WTC11 (cell line): ENCODE measurements at places on chromosomes 2 and 18.

- H3K27me3 ChIP-seq = no peaks in the 10 kb centered on the region
- H3K36me3 ChIP-seq = no peaks in the 10 kb centered on the region
- H3K27ac ChIP-seq = no peak overlapping the region
- no peak overlapping the region for H3K4me3 ChIP-seq
- H3K4me1 ChIP-seq = peaks cover 13% of the 10 kb centered on the region
Measured at GRCh38 chr2:29032189-29032588, 42.1 kb downstream of the PCARE start.

DNA sequence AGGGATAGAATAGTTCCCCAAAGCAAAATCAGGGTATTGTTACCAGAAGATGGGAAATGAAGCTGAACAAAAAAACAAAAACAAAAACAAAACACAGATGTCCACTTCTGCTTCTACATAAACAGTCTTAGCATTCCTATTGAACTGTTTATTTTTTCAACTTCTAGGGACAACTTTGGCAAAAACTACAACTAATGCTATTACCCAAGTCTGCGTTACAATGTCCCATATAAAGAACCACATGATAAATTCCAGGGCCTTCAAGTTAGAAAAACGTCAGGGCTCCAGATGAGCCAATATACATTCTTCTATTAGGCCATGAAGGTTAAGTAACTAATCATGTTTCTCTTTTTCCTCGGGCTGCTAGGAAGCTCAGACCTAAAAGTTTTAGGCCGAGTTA, 16.9 kb downstream of the PID1 start:
- H3K4me1 ChIP-seq = peaks cover 13% of the 10 kb centered on the region
- no peak overlapping the region for H3K27ac ChIP-seq
- no peaks in the 10 kb centered on the region for H3K36me3 ChIP-seq
- H3K4me3 ChIP-seq = no peak overlapping the region

DNA sequence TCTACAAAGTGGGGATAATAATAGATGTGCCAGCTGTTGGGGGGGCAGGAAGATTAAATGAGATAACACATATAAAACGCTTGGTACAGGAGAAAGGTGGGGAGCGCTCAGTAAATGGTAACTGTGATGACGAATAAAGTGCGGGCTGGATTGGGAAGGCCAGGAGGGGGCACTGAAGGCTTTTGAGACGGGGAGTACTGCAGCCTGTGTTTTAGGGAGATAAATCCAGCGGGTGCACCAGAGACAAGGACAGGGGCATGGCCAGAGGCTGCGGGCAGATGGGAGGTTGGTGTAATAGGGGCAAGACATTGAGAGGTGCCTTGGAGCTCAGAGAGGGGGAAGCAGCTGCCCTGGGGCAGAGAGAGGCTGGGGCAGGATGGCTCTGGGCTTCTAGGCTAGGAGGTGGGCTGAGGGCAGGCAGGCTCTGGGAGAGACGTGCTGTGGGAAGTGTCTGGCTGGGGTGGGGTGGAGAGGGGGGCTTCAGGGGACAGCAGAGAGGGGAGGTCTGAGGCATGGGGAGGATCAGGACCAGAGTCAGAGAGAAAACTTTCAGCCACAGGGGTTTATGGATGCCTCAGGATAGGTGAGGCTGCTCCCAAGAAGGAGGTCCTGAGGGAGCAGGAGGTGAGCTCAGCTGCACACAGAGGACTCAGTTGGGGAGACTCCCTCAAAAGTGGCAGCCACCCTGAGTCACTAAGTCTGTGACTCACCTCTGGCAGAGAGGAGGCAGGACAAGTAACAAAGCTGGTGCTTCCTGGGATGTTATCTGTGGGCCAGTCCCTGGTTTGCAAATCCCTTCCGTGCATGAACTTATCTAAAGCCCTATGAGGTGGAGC, 18.8 kb downstream of the TEX44 start:
- DNase-seq = peak; percentile 63
- H3K27ac ChIP-seq = peak overlapping the region; percentile 83; the same call in 1 of the 2 replicates
- H3K4me1 ChIP-seq = peaks cover 49% of the 10 kb centered on the region
- peaks cover 2% of the 10 kb centered on the region; the same call in 1 of the 2 replicates for H3K27me3 ChIP-seq
- no peak overlapping the region for H3K4me3 ChIP-seq
- no peaks in the 10 kb centered on the region for H3K36me3 ChIP-seq

GRCh38 chr2:170576296-170576695, 138.8 kb upstream of the SP5 start:
- H3K36me3 ChIP-seq = no peaks in the 10 kb centered on the region
- H3K27me3 ChIP-seq = no peaks in the 10 kb centered on the region
- H3K4me3 ChIP-seq = no peak overlapping the region
- peaks cover 15% of the 10 kb centered on the region for H3K4me1 ChIP-seq

GRCh38 chr2:101442042-101442666, 32.8 kb downstream of the RFX8 start:
- H3K27ac ChIP-seq = no peak overlapping the region
- H3K27me3 ChIP-seq = no peaks in the 10 kb centered on the region
- no peak for DNase-seq
- H3K4me1 ChIP-seq = peaks cover 5% of the 10 kb centered on the region; the same call in 1 of the 2 replicates
- no peaks in the 10 kb centered on the region for H3K36me3 ChIP-seq

DNA sequence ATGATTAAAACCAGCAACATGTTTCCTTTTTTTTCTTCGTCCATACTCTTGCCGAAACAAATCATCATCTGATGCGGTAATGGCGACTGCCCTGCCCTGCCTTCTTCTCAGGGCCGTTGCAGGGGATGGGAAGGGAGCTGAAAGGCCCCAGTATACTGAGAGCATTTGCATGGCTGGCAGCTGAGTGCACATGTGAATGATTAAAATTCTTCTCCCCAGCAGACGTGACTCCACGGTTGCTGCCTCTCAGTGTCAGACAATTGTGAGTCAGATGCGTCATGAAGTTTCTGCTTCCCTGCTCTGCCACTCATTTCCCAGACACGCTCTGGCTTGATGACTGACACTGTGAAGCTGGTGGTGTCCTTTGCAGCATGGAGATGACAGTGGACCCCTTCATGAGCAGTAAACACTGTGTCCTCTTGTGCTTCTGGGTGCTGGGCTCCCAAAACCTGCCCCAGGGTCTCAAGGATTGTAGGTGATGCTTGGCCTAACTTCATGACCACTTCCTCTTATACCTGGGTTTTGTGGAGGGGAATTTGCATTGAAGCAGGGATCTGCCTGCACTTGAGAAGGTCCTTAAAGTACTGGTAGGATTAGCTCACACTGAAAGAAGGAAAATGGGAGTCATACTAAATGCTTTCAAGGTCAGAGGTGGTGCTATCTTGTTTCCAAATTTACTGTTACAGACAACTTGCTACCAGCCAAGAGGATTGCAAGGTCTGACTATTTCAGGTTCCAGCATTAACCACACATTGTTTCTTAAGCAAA, 222.5 kb upstream of the COPS8 start:
- peaks cover 24% of the 10 kb centered on the region for H3K27me3 ChIP-seq
- peaks cover 35% of the 10 kb centered on the region for H3K4me1 ChIP-seq
- H3K4me3 ChIP-seq = no peak overlapping the region
- peaks cover 24% of the 10 kb centered on the region for H3K36me3 ChIP-seq
- DNase-seq = no peak
- no peak overlapping the region for H3K27ac ChIP-seq

DNA sequence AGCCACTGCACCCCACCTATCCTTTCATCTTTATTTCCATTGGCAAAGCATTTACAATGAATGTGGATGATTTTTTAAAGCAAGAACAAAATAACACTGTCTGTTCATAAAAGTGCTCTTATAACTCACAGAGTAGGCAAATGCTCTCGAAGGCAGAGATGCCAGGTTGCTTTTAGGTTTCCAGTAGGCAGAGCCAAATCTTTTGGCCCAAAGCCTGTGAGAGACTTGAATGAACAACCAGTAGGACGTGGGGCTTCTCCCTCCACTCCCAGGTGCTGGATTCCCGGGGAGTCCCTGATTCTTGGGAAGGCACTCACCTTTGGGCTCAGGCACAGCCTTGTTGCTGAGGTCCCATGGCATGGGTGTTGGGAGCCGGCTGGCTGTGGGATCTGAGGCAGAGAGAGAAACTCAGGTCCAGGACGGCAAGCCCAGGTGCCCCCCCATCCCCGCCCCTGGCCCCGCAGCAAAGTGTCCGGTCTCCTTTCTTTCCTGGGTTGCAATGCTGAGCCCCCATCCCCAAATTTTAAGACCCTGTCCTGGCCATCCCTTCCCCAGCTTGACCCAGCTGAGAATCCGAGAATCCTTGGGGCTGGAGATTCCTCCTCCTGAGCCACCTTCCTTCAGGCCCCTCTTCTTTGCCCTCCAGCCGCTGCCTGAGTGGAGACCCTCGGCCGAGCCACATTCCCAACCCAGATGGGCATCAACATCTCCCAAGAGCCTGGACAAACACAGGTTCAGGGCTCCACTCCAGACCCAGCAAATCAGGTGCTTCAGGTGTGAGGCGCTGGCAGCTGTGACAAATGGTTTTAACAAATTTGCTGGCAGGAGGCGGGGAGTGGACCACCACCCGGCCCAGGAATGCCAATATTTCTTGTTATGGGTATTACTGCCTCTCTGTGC, 5.8 kb downstream of the NEURL3 start:
- no peak overlapping the region for H3K27ac ChIP-seq
- H3K4me1 ChIP-seq = peaks cover 9% of the 10 kb centered on the region
- H3K27me3 ChIP-seq = peaks cover 4% of the 10 kb centered on the region; the same call in 1 of the 2 replicates
- no peak overlapping the region for H3K4me3 ChIP-seq
- DNase-seq = no peak

DNA sequence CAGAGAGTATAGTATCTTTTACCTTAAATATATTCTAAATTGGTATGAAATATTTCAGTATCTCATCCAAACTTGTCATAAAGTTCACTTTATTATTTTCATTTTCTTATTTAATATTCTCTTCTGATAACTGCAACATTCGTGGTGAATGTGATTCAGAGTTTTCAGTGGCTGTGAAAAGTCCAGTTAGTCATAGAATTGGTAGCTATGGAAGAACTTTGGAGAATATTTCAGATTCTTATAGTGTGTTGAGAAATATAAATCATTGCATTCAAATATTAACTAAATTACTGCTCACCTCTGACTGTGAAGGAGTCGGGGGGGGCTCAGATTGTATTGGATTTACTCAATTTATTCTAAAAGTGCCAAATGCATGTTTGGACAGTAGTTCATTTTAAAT, 178.6 kb upstream of the VWC2L start:
- H3K36me3 ChIP-seq = no peaks in the 10 kb centered on the region
- H3K27ac ChIP-seq = no peak overlapping the region
- no peaks in the 10 kb centered on the region for H3K4me1 ChIP-seq
- H3K27me3 ChIP-seq = no peaks in the 10 kb centered on the region

DNA sequence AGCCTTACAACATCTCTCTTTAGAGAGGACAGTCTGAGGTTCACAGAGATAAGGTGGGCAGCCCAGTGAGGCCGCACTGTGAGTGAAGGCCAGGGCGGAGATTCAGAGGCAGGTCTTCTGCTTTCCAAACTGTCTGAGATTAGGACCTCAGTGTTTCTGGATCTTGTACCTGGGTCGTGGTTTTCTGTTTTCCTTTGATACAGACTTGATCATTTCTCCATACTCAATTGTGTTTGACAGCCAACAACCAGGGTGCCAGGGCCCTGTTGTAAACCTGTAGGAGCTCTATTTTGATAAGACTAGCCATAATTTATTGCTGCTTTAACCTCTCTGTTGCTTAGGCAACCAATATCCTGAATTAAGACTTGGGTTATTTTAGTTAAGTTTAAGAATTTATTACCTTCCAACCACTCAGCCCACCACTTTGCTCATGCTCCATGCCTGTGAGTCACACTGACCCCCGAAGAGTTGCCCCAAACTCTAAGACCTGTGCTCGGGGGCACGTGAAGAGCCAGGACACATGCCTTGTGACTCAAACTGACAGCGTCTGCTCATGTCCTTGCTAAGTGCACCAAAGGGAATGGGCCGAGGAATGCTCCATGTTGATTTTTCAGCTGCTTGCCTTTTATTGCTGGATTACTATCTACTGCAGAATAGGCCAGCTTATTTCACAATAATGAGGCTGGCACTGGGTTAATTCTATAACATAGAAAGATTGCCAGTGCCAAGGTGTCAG, 248.6 kb downstream of the BCL2 start:
- DNase-seq = no peak
- H3K27me3 ChIP-seq = no peaks in the 10 kb centered on the region
- no peak overlapping the region for H3K4me3 ChIP-seq
- H3K27ac ChIP-seq = no peak overlapping the region
- no peaks in the 10 kb centered on the region for H3K36me3 ChIP-seq

- DNase-seq = no peak
- no peaks in the 10 kb centered on the region for H3K27me3 ChIP-seq
- no peak overlapping the region for H3K27ac ChIP-seq
- peaks cover 20% of the 10 kb centered on the region for H3K36me3 ChIP-seq
Measured at GRCh38 chr18:46099463-46099862, 1.4 kb upstream of the ATP5F1A start.

DNA sequence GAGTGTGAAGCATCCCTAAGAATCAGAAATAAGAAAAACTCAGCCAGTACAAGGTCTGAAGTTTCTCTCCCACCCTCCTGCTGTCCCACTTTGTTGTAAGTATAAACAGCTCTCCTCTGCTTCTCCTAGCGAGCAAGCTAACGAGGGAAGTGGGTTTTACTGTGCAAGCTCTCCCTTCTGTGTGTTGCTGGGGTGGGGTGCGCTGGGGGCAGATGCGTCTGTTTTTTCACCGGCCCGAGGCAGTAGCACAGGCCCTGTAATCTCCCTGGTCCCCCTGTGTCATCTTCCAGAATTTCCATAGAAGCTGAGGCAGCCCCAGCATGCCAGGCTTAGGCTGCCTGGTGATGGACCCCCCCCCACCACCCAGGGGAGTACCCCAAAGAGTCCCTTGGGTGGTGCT, 9.4 kb upstream of the CXCR4 start:
- no peaks in the 10 kb centered on the region; the same call in none of the 2 replicates for H3K27me3 ChIP-seq
- H3K36me3 ChIP-seq = no peaks in the 10 kb centered on the region
- no peak overlapping the region for H3K27ac ChIP-seq
- H3K4me1 ChIP-seq = peaks cover 30% of the 10 kb centered on the region
- H3K4me3 ChIP-seq = no peak overlapping the region

DNA sequence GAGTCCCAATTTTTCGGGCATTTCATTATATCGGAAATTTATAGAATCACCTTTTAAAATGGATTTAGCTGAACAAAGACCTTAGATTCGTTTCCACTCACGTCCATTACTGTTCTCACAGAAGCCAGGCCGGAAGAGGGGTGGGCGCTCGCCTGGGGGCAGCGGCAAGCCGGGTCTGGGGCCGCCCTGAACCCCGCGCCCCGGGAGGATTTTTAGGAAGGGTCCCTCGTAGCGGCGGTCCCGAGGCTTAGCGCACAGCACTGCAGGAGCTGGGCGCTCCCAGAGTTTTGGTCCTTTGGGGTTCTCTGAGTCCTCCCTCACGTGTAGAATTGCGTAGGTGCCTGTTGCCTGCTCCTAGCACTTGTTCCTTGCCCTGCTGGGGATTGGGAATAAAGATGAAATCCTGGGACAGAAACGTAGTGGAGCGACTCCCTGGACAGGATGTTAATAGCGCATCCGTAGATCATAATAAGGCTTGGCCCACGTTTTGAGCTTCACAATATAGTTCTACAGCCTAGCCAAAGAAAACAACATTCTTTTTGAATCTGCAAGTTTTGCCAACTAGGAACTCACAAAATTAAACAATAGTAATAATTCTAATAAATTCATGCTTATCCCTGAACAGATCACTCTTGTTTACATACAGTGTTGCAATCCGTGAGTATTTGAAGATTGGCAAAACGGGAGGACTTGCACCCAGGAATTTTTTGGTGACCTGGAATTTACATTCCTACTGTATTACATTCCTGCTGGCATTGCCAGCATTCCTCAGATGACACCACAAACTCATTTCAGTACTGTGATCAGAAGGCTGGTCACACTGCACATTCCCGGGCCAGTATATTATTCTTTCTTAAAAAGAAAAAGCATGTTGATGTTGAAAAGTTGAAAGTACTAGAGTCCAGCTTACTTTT, 875 bp downstream of the C18orf63 start:
- no peak overlapping the region for H3K27ac ChIP-seq
- H3K4me1 ChIP-seq = peaks cover 10% of the 10 kb centered on the region
- no peak for DNase-seq

GRCh38 chr18:56130481-56130880, 507.9 kb downstream of the TXNL1 start:
- no peak overlapping the region for H3K4me3 ChIP-seq
- no peak overlapping the region for H3K27ac ChIP-seq
- no peak for DNase-seq
- H3K27me3 ChIP-seq = no peaks in the 10 kb centered on the region
- H3K4me1 ChIP-seq = no peaks in the 10 kb centered on the region
